ENCODE measurements at places on chromosomes 2 and 18. TPM values are rescaled to one million over a fixed set of nuclear protein-coding genes. Genes with fewer than 3 reads are reported as not detected.

Gene CRACDL
- 0.30 TPM for total RNA-seq

Gene GPR45
- total RNA-seq, result not detected

Gene DNER
- total RNA-seq, result 0.10 TPM

Gene ITPRIPL1
- total RNA-seq, result 0.20 TPM

Gene C2orf15
- 0.23 TPM for total RNA-seq

Gene CSRNP3
- total RNA-seq, result 2.6 TPM

Gene NPHP1
- 0.15 TPM for total RNA-seq

Gene DCDC2C
- not detected for total RNA-seq

Gene DPP4
- total RNA-seq, result 15.2 TPM

Gene EGR4
- not detected for total RNA-seq

Gene COL6A3
- 6.2 TPM for total RNA-seq

Data from left lobe of liver (tissue), 2 donors.